ENCODE measurements at places on chromosomes 2 and 18.

DNA sequence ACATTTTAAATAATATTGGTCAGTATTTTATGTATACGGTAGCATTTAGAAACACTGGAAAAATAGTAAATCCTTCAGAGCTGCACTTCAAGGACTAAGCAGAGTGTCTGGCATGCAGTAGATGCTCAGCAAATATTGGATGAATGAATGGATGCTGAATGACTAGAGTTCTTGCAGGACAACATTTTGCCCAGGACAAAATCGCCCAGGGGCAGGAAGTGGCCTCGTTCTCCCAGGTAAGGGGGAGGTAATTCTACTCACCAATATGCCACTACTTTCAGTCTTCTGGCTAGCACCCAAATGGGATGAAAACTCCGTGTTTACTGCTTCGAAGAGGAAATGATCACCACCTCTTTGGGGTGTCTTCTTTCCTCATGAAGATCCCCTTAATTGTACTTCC, 4.0 kb upstream of the DGUOK start:
- no peak for DNase-seq

- no peak for DNase-seq
Observed at GRCh38 chr2:183359867-183360266, 235.6 kb downstream of the NUP35 start.

GRCh38 chr2:98902209-98903063, 33.6 kb downstream of the CRACDL start:
- no peak for DNase-seq

DNA sequence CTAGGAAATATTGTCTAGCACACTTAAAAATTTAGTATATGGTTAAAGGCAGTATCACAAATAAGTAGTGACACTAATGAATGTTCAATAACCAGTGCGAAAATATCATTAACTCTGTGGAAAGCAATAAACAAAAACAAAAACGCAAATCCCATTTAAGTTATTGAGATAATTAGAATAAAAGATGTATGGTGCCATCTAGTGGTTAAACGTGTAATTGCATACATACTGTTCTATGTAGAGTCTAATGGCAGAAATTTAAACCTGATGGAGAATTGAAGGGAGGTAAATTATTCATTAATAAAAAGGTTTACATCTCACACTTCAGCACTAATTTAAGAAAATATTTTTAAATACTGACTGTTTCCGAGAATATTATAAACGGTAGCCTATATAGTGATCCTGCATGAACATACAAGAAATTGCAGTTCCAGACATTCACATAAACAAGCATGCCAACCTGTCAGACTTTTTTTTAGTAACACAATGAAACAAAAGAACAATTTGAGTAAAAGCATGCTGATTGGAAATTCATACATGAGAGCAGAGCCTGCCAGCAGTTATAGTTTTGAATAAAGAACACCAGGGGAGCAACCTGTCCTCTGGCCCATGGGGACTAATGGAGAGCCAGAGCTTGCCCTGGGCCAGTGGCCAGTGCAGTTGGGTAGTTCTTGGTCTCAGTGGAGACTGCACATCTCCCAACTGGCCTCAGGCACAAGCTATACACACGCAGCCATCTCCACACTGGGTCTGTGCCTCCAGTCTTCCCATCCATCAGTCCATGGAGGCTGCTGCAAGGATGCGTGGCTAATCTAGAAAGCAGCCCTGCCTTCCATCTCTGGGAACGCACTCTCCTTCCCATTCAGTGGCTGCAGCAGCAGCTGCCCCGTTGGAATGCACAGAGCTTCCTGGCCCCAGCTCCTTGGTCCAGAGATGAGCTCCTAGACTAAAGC, 28.0 kb downstream of the GCG start:
- DNase-seq = peak; percentile 59

DNA sequence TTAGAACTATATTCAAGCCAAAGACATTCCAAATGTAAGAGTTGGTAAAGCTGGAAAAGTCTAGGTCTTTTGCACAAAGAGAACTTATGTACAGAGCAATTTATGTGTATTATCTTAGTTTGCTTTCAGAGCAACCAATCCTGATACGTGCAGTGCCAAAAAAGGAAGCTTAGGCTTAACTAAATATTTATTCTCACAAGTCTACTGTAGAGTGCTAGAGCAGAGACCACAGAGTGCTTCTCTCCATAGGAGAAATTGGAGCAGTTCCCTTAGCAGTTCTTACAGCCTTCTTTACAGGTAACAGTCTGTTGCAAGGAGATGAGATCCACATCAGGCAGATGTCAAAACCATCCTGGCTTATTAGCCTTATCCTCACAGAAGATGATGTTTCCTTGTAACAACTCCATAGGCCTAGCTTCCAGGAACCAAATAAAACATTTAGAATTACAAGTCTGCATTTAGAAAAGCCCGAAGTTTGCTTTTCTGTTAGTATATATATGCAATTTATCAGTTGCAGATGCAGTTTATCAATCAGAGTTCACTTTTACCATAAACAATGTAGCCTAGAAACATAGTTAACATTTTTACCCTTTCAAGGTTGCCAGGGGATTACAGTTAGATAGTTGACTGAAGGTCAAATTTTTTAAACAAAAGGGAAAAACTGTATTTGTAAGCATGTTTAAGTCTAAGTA, 250.6 kb upstream of the KCNJ3 start:
- no peak for DNase-seq
